Activated CD8-positive, alpha-beta T cell treated with anti-CD3 and anti-CD28 coated beads for 36 hours (primary cell): ENCODE measurements at places on chromosomes 13 and 19. TPM values are rescaled to one million over a fixed set of nuclear protein-coding genes. Genes with fewer than 3 reads are reported as not detected.

Gene SLC25A41
- total RNA-seq = not detected

Gene PRR20A
- total RNA-seq = not detected

Gene PPP5C
- total RNA-seq = 111 TPM

Gene KIR2DL3
- not detected for total RNA-seq

Gene GALP
- not detected for total RNA-seq

Gene SMG9
- 53.1 TPM for total RNA-seq

Gene SYCN
- total RNA-seq = not detected

Gene IGFL2
- not detected for total RNA-seq

Gene ZNF177
- 1.6 TPM for total RNA-seq

Gene CCDC8
- total RNA-seq = not detected

Gene PRODH2
- not detected for total RNA-seq

Gene FGF22
- total RNA-seq = 0.16 TPM

Gene PGPEP1
- total RNA-seq = 21.7 TPM

Gene PTPRS
- 2.6 TPM for total RNA-seq

DNA sequence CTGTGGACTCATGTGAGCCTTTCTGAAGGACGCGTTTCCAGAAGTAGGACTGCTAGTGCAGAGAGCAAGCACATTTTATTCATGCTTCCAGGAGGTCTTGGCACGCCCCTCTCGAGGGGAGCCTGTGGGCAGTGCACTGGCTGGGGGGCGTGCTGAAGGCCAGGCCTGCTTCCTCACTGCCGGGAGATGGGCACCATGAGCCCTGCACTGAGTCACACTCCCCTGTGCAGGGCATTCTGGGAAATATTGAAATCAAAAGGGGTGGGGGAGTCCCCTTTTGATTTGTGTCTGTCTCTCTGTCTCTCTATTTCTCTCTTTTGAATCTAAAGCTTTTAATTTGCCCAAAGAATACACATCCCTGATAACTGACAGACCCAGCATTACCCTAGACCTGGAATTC is 34.0 kb downstream of the DPF1 start:
- DNase-seq = peak; percentile 59

- DNase-seq = peak; percentile 56
These were observed 897 bp downstream of the ETHE1 start for GRCh38 chr19:43525836-43526771.

- peak; percentile 84 for DNase-seq
These were observed 5.7 kb downstream of the JAK3 start for GRCh38 chr19:17841810-17842662.

- DNase-seq = no peak
These were observed 6.6 kb upstream of the MLNR start for GRCh38 chr13:49213539-49213938.

- DNase-seq = no peak
These were observed 13.0 kb downstream of the YIPF2 start for GRCh38 chr19:10915130-10916091.

GRCh38 chr19:15529774-15530372 is 21.5 kb downstream of the CYP4F22 start:
- DNase-seq = no peak

GRCh38 chr13:40254394-40254793 is 412.0 kb downstream of the FOXO1 start:
- no peak for DNase-seq

DNA sequence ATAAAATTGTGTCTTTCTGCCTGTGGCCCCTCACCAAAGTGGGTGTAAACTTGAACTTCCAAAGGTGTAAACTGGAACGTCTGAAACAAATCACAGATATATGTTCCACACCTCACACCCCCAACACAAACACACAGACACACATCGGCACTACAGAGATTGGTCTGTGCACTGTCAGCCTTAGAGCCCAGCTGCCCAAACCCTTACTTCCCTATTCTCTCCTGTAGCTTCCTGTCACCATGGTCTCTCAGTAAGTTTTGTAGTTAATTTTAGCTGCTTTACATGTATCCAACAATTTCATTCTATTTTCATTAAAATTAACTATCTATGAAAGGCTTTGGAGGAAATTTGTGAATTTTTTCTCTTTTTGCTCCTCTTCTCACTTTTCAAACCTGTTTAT is 5.4 kb downstream of the TM9SF2 start:
- DNase-seq = no peak

GRCh38 chr13:98393873-98394272 is 183.0 kb downstream of the STK24 start:
- no peak for DNase-seq

- DNase-seq = no peak
These were observed 25.8 kb downstream of the EPN1 start for GRCh38 chr19:55700813-55701212.

- DNase-seq = no peak
These were observed 752.3 kb downstream of the PCDH9 start for GRCh38 chr13:66477816-66478215.

- no peak for DNase-seq
These were observed 44.8 kb upstream of the ALOX5AP start for GRCh38 chr13:30690282-30691188.

- DNase-seq = no peak
These were observed 42.4 kb upstream of the RFC3 start for GRCh38 chr13:33775339-33776108.

- DNase-seq = no peak
These were observed 53.1 kb downstream of the PCDH20 start for GRCh38 chr13:61362522-61362921.

- no peak for DNase-seq
These were observed 76.2 kb downstream of the SOX1 start for GRCh38 chr13:112143046-112143752.

DNA sequence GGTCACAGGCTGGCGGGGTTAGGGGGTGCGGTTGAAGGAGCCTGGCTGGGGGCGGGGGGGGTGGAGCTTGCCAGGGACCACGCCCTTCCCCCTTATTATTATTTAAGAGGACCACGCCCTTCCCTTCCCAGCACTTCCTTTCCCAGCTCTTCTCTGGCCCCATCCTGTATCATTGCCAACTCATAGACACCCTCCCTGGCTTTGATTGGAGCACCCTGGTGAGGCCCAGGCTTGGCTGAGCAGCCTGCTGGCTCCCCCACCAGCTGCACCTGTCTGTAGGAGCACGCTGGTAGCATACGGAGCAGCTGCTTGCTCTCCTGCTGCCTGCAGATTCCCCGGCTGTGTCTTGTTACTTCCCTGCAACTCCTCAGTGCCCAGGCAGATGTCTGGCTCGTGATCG is 62.5 kb upstream of the PDX1 start:
- no peak for DNase-seq

- DNase-seq = peak; percentile 73
These were observed 75.3 kb downstream of the CACNA1A start for GRCh38 chr19:13430790-13431582.

DNA sequence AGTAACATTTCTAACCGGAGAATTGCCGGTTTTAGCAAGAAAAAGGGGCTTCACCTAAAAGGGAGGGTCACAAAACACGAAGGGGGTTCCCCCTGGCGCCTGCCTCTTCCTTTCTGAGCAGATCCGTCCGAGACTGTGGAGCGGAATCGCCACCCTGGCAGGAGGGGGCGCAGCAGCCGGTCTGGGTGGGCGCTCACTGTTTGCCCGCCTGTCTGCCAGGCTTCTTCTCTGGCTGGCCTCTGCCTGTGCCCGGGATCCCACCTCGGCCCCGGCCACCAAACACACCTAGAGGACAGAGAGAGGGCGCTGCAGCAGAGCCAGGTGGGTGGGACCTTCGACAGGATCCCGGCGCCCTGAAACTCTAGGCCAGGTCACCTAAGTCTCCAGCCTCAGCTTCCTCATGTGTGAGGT is 15.6 kb downstream of the LSM4 start:
- DNase-seq = peak; percentile 78

- no peak for DNase-seq
These were observed 15.6 kb upstream of the LHFPL6 start for GRCh38 chr13:39618561-39618960.

- DNase-seq = no peak
These were observed 213.1 kb downstream of the NHLRC3 start for GRCh38 chr13:39251340-39251739.

- DNase-seq = no peak
These were observed 13.1 kb downstream of the SETDB2 start for GRCh38 chr13:49457221-49457620.

DNA sequence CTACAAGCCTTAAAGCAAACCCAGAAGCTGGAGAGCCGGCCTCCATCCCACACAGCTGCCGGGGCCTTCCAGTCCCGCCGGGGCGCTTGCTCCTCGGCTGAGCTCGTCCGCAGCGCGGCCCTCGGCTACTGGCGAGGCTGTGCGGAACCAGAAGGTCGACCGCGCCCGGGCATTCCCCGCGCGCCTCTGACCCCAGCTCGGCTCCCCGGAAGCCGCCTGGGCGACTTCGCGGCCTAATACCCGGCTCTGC is 863 bp downstream of the ANKRD10 start:
- DNase-seq = no peak

DNA sequence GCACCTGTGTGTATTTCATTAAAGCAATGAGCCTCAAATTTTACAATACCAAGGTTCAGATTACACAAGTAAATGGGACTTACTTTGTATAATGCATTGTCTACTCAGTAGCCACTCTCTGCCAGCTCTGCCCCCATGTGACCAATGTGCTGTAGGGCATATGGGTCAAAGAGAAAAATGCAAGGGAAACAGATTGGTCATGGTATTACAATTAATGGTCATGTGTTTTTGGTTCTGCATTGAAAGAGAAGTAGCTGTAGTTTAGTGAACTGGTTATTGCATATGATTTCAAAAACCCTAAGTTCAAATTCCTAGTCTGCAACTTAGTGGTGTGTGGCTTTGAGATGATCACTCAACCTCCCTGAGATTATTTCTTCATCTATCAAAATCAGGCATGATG is 545.4 kb downstream of the SUCLA2 start:
- DNase-seq = no peak

DNA sequence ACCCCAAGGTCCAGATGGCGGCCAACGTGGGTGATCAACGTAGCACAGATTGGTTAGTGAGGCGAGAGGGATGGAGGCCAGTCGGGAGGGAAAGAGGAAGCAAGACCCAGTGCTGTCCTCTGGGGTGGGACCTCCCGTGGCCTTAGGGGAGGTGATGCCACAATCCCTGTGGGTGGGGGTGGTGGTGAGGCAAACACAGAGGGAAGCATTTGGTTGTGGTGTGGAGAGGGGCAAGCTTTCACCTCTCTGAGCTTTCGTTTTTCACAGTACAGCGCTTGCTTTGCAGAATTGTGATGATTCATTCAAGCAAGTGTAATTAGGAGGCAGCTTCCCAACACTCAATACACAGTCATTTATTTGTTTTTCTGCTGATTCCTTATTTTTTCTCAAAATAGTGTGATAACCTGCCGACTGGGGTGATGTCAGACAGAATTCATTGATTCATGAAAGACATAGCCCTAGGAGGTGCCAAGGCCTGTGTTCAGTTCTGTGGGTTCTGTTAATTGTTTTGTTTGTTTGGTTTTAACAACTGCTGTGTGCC is 2.4 kb downstream of the LENG8 start:
- peak; percentile 2 for DNase-seq

DNA sequence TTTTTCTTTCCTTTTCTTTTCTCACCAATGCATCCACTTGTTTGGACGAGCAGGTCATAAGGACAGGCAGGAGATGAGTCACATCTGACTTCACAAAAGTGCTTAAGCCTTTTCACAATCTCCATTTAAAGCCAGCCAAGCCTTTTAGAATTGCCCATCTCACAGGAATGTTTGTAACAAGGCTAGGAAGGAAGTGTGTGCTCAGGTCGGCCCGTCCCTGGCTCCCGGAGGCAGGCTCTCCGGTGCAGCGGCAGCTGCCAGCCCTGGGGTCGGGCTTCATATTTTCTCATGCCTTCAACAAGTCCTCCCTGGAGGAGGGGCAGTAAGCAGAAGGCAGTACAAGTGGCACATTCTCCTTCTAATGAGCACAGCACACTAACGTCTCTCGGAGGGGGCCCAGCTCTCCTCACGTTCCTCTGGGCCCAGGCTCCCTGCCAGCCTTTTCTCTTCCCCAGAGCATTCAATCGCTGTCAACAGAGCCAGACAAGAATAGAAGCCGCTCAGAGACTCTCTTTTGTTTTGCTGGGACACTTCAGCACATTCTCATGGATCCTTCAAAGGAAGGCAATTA is 180.5 kb downstream of the COL4A1 start:
- no peak for DNase-seq

- peak; percentile 64 for DNase-seq
These were observed 52.7 kb downstream of the TRPM4 start for GRCh38 chr19:49210108-49210900.

- no peak for DNase-seq
These were observed 1.5 kb upstream of the DAND5 start for GRCh38 chr19:12967907-12968306.

DNA sequence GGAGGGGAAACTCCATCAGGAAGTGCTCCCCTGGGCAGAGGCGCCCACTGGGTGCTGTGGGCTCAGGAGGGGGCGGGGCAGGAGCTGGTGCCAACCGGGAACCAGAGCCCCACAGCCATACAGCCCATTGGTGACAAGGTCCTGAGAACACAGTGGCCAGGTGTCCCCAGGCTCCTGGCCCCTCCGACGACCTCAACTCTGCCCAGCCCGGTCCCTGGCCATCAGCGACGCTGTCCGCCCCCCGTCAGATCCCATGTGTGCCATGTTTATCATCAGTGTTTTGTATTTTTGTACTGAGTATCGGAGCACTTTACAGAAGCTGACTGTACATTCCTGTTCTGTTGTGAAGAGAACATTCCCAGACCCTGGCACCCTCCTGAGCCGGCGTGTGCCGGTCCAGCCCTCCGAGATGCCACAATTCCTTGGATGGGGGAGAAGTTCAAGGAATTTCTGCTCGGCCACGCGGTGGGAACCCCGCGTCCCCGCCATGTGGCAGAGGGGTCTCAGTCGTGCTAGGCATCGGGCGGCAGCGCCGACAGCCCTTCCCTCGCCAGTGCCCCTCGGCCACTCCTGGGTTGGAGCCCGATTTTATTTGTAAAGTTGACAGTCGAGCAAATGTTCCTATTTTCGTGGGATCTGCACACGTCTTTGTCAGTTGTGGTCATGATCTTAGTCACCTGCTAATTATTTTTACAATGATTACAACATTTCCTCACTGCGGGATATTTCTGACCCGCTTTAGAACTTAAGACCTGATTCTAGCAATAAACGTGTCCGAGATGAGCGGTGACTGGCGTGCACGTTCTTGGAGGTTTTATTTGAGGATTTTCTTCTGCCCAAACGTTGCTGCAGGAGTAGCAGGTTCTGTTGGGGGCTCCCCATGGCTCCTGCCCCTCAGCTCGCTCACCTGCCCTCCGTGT is 16.9 kb downstream of the PEX11G start:
- no peak for DNase-seq
